ENCODE measurements at places on chromosomes 1 and 21. TPM values are rescaled to one million over a fixed set of nuclear protein-coding genes. Genes with fewer than 3 reads are reported as not detected.

Gene TEX38
- total RNA-seq: not detected

Gene NFASC
- total RNA-seq: 23.6 TPM

Gene KCNE2
- not detected for total RNA-seq

Gene GPX7
- total RNA-seq: 42.6 TPM

Gene HES2
- total RNA-seq: 0.62 TPM

Gene NR1I3
- not detected for total RNA-seq

Gene RPE65
- not detected for total RNA-seq

Gene PITHD1
- 125 TPM for total RNA-seq

Gene S100A3
- 0.30 TPM for total RNA-seq

Gene GSTM4
- total RNA-seq: 31.2 TPM

Gene OR2G6
- total RNA-seq: not detected

Gene GCLM
- 20.0 TPM for total RNA-seq

Gene LAMB3
- 0.45 TPM for total RNA-seq

Gene PEX10
- 89.6 TPM for total RNA-seq

Gene PARK7
- total RNA-seq: 298 TPM

Gene S100A7
- not detected for total RNA-seq

Gene DNAI4
- total RNA-seq: 1.6 TPM

Gene KCNJ6
- not detected for total RNA-seq

Gene RXFP4
- total RNA-seq: not detected

Gene RUSC1
- 85.2 TPM for total RNA-seq

Gene CELA2B
- not detected for total RNA-seq

Gene COL6A1
- total RNA-seq: 283 TPM

Gene NES
- 231 TPM for total RNA-seq

Gene TINAGL1
- 14.2 TPM for total RNA-seq

Gene ST6GALNAC3
- 4.3 TPM for total RNA-seq

Gene OR6K6
- not detected for total RNA-seq

Gene FAM72D
- total RNA-seq: 22.8 TPM

Gene DNASE2B
- 0.38 TPM for total RNA-seq

Gene CHODL
- 15.8 TPM for total RNA-seq

Gene CYYR1
- 34.2 TPM for total RNA-seq

Gene KRTAP19-3
- not detected for total RNA-seq

Gene HORMAD1
- 0.59 TPM for total RNA-seq

Gene CFAP298
- total RNA-seq: 63.7 TPM

Gene PPIAL4G
- not detected for total RNA-seq

Gene USH2A
- 0.37 TPM for total RNA-seq

Gene LAMTOR2
- total RNA-seq: 74.1 TPM

Measured in H7 (cell line).